ENCODE measurements at places on chromosomes 7 and 10. TPM values are rescaled to one million over a fixed set of nuclear protein-coding genes. Genes with fewer than 3 reads are reported as not detected.

- DNase-seq = no peak
Observed at GRCh38 chr10:78953113-78953798, 115.5 kb upstream of the ZMIZ1 start.

GRCh38 chr10:93337309-93337721 is 144.8 kb downstream of the MYOF start:
- no peak for DNase-seq

- peak; percentile 86 for DNase-seq
Observed at GRCh38 chr7:37031571-37032257, 307.4 kb upstream of the AOAH start.

DNA sequence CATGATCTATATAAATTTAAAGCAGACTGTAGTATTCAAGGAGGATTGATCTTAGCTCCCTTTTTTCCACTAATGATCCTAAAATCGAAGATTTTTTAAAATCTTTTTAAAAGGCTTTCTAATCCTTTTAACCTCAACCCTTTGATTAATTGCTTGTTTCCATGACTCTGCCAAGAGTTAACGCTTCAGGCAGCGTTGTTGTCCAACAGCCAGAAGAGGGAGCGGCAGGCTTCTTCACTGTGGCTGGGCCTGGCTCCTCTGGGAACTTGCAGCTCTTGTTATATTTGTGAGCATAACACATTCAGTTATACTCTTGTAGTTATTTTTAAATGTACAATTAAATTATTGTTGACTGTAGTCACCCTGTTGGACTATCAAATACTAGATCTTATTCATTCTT is 26.3 kb downstream of the CRCP start:
- DNase-seq = peak; percentile 59

- DNase-seq = no peak
Observed at GRCh38 chr7:90345595-90346335, 751 bp upstream of the GTPBP10 start.

- no peak for DNase-seq
Observed at GRCh38 chr7:28955356-28955717, 2.8 kb downstream of the TRIL start.

GRCh38 chr10:116909307-116909706 is 60.0 kb downstream of the ENO4 start:
- DNase-seq = no peak

- DNase-seq = no peak
Observed at GRCh38 chr7:17184805-17185689, 113.4 kb upstream of the AHR start.

- peak; percentile 72 for DNase-seq
Observed at GRCh38 chr10:21534604-21535493, 817 bp downstream of the MLLT10 start.

- no peak for DNase-seq
Observed at GRCh38 chr7:130872341-130872740, 138.3 kb upstream of the KLF14 start.

- no peak for DNase-seq
Observed at GRCh38 chr10:117944676-117945447, 101.9 kb downstream of the RAB11FIP2 start.

GRCh38 chr7:54015251-54015650 is 526.9 kb upstream of the VSTM2A start:
- DNase-seq = no peak

DNA sequence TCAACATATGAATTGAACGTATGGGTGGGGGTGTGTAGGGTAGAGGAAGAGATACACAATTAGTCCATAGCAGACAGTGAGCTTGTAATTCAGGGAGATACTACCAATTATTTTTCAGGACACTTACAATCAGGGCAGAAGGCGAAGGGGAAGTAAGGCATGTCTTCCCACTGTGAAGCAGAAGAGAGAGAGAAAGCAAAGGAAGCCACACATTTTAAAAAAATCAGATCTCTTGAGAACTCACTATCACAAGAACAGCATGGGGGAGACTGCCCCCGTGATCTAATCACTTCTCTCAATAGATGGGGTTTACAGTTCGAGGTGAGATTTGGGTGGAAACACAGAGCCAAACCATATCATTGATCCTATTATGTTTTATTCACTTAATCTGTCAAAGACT is 116.4 kb upstream of the RPA3 start:
- no peak for DNase-seq

GRCh38 chr7:114334989-114335388 is 79.6 kb upstream of the FOXP2 start:
- DNase-seq = no peak

GRCh38 chr10:33330543-33331378 is 3.7 kb downstream of the NRP1 start:
- peak; percentile 90 for DNase-seq

- DNase-seq = no peak
Observed at GRCh38 chr10:79254333-79255006, 92.8 kb upstream of the PPIF start.

- no peak for DNase-seq
Observed at GRCh38 chr7:123769371-123769770, 20.6 kb upstream of the WASL start.

GRCh38 chr10:89836840-89837164 is 135.4 kb downstream of the KIF20B start:
- DNase-seq = no peak

DNA sequence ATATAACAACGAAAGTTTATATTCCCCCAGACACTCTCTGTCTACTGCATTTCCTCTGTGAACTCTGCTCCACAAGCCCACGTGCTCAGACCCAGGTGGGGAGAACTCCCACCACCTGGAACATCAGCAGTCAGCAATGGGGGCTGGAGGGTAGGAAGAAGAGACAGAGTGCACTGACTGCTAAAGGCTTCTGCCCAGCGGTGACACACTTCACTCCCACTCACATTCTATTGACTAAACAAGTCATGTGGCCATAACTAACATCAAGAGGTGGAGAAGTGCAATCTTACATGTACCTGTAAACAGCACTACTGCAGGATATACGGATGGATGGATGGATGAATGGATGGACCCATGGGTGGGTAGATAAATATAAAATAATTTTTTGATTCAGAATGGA is 122.2 kb downstream of the MPP7 start:
- DNase-seq = no peak

GRCh38 chr7:110027385-110027784 is 1063.5 kb upstream of the LRRN3 start:
- DNase-seq = no peak

GRCh38 chr7:85595750-85596178 is 408.9 kb upstream of the SEMA3D start:
- no peak for DNase-seq

DNA sequence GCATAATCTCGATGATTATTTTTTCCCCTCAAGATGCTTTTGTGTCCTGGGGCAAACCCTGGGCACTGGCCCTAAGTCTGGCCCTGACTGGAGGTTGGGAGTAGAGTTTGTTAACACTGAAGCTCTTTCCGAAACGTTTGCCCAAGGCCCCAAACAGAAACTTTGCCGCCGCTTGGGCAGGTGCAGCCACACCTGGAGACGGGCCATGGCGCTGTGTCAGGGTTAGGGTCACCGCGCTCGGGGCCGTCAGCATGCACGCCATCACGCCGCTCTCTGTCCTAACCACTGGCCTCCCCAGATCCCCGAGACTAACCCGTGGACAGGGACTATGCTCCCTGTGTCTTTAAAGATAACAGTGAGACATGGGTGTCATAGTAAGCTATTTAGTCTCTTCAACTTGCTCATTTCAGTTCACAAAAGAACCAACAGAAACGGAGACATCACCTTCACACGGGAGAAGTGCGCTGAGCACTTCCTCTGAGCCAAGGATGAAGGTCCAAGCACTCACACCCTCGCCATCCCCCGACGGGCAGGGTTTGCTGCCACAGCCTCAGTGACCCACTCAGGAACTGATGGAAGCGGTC is 85.3 kb upstream of the DIP2C start:
- DNase-seq = no peak

- DNase-seq = peak; percentile 91
Observed at GRCh38 chr7:117582219-117582704, 102.4 kb downstream of the CFTR start.

The CUL2 gene
- 66.8 TPM for total RNA-seq

The BPGM gene
- 8.1 TPM for total RNA-seq

The LRMDA gene
- total RNA-seq = 18.5 TPM

The ANKRD30A gene
- not detected for total RNA-seq

The DLX6 gene
- total RNA-seq = 3.9 TPM

The NEBL gene
- total RNA-seq = 55.2 TPM

The OPN4 gene
- total RNA-seq = not detected

The EBLN1 gene
- total RNA-seq = not detected

The CPA1 gene
- not detected for total RNA-seq

The OR2A1 gene
- not detected for total RNA-seq
